ENCODE measurements at places on chromosomes 4 and X.

DNA sequence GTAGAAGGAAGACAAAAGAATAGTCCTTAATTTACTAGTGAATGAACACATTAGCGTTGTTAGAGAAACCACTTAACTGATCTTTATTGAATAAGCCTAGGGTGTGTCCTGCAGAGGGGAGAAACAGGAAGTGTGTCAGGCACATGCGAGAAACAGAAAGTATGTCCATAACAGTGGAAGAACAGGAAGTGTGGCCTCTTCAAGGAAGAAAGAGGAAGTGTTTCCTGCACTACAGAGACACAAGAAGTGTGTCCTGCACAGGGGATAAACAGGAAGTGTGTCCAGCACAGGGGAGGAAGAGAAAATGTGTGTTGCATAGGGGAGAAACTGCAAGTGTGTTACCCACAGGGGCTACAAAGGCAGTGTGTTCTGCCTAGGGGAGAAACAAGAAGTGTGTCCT is 539.6 kb upstream of the PRKX start:
- no peak for DNase-seq

DNA sequence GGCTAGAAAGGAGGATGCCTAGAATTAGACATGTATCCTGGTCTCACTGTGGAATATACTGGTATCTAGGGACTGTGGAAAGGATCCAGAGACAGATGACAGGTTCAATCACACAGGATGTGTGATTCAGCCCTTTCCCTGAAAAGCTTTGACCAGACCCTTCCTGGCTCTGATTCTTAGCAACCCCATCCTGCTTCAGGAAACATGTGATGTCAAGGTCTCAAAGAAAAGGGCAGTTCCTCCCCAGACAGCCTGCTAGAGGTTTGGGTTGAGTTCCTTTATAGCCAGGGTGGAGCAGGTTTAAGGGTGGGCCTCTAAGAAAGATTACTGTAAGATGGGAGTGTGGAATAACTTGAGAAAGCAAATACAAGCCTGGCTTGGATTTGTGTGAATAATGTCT is 3.0 kb downstream of the BMP15 start:
- no peak for DNase-seq

DNA sequence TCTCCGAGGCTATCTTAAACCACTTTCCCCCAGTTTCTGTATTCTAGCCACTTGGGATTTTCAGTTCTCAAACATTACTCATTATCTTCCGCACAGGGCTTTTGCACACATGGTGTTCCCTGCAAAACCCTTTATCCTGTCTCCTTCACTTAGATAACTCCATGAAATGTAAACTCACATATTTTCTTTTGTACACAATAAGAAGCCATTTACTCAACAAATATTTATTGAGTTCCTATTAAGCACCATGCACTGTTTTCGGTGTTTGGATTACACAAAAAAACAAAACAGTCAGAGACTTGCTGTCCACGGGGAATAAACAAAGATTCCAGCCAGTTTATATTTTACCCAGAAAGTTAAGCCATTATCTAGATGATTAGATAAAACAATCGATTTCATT is 42.5 kb upstream of the UNC5C start:
- no peak for DNase-seq

- DNase-seq, result no peak
Measured at GRCh38 chr4:177632481-177632880, 190.2 kb upstream of the AGA start.

Measured in activated CD8-positive, alpha-beta memory T cell treated with anti-CD3 and anti-CD28 coated beads, Interleukin-2, amount 50 U/mL, for 48 hours (primary cell).